Activated CD8-positive, alpha-beta memory T cell treated with anti-CD3 and anti-CD28 coated beads, Interleukin-2, amount 10 ng/mL, durations not matched to agents 7 days and 5 days (primary cell): ENCODE measurements at places on chromosomes 16 and 17. TPM values are rescaled to one million over a fixed set of nuclear protein-coding genes. Genes with fewer than 3 reads are reported as not detected.
A peak's percentile ranks its signal among the peaks of the same experiment; 100 is the strongest.

GRCh38 chr17:39735882-39736281, 1.9 kb upstream of the GRB7 start:
- no peak for DNase-seq

DNA sequence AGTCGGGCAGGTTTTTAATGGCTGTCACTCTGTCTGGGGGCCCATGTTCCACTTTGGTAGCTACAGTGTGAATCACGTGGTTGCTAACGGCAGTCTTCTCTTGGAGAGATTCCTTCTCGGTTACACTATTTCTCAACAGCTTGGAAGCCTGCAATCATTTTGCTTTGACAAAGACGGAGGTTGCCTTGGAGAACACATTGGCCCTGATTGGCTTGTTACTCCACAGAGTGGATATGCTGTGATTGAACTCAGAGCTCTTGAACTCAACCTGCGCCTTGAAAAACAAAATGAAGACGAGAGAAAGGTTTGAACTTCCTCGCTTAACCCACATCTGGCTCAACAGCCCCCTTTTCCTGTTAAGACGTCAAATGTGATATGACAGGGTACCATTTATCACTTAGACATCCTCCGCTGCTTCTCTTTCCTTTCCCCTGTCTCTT, 218.9 kb downstream of the MAF start:
- DNase-seq = no peak

The RPS2 gene
- 3,048 TPM for total RNA-seq

DNA sequence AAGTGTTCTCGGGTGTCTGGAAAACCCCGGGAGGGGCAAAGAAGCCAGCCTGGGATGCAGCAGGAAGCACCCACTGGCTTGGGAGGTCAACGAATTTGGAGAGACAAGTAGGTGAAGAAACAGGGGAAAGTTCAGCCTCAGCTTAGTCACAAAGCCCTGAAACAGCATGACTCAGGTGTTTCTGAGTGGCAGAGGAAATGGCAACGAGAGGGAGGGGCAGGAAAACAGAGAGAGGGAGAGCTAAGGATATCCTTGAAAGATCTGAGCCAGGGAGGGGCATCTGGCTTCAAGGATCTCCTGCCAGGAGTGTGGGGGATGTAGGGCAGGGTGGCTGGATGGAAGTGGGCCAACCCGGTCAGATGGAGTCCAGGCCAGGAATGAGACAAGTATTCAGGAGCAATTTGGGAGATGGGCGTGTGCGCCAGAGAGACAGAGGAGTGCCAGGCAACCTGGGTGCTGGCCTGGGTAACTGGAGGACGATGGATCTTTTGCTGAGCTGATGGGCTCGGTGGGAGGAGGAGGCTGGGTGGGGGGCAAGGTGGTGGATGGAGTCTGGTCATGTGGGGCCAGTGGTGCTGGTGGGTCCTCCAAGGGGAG, 27.2 kb downstream of the ABCC3 start:
- DNase-seq = peak; percentile 65

DNA sequence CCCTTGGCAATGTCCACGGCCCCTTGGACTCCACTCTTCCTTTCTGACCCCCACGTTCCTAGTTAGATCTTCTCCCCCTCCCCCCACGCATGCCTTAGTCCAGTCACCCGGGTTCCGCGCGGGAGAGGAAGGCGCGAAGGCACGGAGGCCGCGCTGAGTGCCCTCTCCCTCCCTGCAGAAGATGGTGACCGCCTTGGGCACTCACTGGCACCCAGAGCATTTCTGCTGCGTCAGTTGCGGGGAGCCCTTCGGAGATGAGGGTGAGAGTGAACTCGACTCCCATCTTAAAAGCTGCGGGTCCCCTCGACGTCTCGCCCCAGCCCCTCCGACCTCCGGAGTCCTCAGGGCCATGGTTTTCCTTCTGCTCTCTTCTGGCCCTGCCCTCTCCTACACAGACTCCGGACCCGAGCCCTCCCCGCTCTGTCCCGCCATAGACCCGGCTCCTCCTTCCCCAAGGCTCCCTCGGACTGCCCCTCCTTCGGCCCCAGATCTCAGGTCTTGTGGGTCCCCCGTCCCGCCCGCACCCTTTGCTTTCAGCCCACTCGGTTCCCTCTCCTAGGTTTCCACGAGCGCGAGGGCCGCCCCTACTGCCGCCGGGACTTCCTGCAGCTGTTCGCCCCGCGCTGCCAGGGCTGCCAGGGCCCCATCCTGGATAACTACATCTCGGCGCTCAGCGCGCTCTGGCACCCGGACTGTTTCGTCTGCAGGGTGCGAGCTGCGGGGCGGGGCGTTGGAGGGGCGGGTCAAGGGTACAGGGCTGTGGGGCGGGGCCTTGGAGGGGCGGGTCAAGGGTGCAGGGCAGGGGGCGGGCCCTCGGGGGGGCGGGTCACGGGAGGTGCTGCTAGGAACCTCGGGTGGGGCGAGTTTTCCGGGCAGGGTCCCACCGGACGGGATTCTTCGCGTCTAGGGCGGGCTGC, 4.6 kb downstream of the TGFB1I1 start:
- DNase-seq = peak; percentile 93

GRCh38 chr16:76654088-76654820, 377.1 kb downstream of the CNTNAP4 start:
- DNase-seq = no peak

DNA sequence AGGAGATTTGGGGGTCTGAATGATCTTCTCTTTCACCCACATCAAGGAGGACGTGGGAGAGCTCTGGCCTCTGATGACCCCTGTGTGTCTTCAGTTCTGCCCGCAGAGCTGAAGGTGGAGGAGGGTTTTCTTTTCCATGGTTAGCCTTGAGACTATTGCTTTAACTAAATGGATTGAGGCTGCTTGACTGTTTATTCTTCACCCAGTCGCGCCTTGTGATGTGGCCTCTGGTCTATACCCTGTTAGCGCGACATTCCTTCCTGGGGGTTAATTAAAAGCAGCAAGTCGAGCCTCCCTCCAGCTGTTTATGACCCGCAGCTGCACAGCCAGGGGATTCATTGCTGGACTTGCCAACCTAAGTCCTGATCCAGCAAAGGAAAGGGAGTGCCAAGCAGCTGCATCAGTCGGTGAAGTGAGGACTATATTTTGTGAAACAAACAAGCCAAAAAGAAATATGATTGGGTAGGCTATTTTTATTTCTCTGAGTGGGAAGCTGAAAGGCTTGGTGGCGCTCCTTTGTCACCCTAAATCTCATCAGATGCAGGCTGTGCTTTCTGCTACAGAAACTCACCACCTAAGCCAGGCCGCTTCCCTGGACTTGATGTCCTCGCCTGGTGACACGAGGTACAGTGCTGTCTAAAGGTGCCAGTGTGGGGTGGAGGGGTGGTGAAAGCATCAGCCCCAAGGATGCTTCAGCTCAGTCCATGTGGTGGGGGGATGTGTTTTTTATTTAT, 11.0 kb upstream of the SEC14L1 start:
- no peak for DNase-seq

DNA sequence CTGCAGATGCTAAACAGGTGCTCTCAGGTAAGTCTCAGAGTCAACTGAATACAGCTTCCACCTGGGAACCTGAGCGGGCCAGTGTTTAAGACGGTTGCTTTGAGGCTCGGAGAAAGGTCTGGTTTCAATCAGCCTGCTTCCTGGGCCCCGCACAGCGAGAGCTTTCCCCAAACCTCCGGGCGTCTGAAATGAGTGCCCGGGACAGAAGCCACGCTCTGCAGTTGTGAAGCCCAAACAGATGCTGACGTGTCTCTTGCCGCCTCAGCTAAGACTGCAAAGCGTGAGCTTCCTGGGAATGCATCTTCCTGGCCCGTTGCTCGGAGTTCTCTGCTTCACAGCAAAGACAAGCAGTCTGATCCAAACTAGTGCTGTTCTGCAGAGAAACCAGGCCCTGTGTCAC, 36.7 kb downstream of the PLXDC1 start:
- no peak for DNase-seq
